Hypothalamus (tissue), 51 donors: ENCODE measurements at places on chromosomes 16 and 17.

DNA sequence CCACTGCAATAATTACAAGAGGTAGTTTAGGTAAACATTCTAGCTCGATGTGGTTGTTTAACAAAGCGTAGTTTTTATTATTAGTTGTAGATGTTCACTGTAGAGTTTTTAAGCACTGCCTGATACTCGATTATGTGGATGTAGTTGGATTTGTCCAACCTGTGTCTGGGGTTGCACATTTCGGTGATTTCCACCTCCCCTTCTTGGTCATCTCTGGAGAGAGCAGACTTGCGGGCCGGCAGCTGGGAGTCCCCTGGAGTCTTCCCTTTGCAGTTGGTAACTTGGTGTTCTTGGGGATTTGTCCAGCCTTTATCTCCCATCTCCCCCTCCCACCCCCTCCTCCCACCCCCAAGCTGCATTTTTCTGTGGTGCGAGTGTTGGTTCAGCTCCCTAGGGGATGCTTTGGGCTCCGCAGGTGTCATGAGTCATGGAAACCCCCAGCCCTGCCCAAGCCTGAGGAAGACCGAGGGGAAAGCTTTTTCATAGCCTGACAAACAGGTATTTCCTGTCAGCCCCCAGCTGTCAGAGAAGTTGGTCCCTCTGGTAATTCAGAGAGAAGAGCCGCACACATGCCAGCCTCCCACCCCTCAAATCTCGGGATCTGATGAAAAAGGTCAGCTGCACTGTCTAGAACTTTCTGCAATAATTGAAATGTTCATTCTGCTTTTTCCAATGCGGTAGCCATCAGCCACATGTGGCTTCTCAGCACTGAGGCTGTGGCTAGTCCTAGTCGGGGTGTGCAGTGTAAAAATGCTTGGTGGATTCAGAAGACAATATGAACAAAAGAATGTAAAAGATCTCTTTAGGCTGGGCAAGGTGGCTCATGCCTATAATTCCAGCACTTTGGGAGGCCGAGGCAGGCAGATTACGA lies 50.3 kb downstream of the KSR1 start:
- DNase-seq, result no peak

GRCh38 chr16:68064791-68065365 lies 20.3 kb upstream of the NFATC3 start:
- peak; percentile 27 for DNase-seq

DNA sequence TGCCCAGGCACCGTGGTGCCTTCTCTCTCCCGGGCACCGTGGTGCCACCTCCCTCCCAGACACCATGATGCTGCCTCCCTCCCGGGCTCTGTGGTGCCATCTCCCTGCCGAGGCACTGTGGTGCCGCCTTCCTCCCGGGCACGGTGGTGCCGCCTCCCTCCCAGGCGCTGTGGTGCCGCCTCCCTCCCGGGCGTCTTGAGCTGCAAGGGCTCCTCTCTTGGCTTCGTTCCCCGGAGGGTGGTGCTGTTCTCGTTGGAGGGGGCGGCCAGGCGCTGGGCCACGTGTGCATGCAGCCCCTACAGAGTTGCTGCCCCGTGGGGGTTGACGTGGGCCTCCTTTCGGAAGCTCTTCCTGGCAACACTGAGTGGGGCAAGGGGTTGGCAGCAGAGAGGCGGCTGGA lies 8.2 kb downstream of the CENPX start:
- DNase-seq, result no peak

DNA sequence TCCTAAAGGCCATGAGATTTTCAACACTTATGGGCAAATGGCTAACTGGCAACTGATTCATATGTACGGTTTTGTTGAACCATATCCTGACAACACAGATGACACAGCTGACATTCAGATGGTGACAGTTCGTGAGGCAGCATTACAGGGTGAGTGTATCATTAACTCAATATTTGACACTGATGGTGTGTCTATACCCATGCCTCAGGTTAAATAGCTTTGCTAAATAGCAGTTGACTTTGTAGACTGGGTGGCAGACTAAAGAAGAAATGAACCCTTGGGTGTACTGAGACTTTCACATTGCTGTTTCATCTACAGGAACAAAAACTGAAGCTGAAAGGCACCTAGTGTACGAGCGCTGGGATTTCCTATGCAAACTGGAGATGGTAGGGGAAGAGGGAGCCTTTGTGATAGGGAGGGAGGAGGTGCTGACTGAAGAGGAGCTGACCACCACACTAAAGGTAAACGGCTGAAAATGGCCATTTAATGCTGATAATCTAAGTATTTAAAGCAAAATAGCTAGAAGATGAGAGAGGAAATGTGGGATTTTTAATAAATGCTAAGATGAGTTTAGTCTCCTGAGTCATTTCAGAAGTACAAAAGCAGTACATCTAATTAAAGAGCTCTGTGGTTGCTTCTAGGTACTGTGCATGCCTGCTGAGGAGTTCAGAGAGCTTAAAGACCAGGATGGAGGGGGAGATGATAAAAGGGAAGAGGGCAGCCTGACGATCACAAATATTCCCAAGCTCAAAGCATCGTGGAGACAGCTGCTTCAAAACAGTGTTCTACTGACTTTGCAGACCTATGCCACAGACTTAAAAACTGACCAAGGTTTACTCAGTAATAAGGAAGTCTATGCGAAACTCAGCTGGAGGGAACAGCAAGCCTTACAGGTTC lies 3.0 kb downstream of the SETD6 start:
- no peak for DNase-seq

GRCh38 chr17:57638284-57638683 lies 106.8 kb downstream of the CCDC182 start:
- DNase-seq, result no peak

DNA sequence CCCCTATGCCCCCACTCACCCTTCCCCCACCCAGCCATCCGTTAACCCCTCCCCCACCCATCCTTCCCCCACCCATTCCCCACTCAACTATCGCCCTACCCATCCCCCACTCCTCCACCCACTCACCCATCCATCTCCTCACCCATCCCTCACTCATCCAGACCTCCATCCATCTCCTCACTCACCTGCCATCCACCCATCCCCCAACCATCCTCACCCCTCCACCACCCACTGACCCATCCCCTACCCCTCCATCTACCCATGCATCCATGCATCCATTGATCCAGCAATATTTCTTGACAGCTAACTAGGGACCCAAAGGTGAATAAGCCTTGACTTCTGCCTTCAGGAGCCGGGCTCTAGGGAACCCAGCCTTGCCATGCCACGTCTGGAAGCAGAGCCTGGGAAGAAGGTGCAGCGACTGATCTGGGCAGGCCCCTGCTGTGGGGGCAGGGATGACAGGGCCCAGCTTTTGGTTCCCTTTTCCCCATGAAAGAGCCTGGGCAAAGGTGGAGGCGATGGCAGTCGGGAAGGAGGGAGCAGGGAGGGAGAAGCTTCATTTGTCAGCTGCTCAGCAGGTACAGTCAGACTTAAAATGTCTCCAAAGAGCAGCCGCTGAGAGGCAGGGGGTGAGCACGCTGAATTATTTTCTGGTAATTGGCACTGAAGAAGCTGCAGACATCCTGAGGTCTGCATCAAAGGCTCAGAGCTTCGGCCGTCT lies 23.1 kb upstream of the DOC2B start:
- no peak for DNase-seq

- no peak for DNase-seq
Measured at GRCh38 chr17:50269477-50270434, 4.5 kb upstream of the TMEM92 start.

DNA sequence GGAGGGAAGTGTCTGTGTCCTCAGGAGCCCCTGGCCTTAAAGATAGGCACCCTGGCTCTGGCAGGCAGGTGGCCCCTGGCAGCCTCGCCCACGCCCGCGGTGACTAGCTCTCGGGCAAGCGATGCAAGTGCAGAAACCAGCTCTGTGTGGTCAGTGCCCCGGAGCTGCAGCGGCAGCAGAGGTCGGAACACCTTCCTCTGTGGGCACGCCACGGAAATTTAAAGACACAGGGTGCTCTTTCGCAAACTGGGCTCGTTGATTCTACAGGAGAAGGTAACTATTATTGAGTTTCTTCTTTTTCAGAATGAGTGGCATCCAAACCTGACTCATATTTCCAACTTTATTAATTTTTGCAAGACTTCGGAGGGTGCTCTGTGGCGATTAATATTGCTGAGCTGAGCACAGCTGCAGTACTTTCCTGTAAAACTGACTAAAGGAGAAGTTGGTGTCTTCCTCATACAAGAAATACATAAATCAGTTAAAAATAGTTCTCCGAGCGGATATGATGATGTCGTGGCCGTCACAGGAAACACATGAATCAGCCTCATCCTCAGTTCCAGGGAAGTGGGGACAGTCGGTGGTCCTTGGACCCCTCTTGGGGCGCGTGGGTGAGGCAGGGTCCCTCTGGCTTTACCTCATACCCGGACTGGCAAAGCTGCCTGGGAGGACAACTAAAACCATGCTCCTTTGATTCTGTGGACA lies 120.2 kb downstream of the METRNL start:
- DNase-seq, result no peak
